ENCODE measurements at places on chromosomes 6 and 20.

- no peak for DNase-seq
These were observed 8.4 kb upstream of the NUS1 start for GRCh38 chr6:117666881-117667280.

DNA sequence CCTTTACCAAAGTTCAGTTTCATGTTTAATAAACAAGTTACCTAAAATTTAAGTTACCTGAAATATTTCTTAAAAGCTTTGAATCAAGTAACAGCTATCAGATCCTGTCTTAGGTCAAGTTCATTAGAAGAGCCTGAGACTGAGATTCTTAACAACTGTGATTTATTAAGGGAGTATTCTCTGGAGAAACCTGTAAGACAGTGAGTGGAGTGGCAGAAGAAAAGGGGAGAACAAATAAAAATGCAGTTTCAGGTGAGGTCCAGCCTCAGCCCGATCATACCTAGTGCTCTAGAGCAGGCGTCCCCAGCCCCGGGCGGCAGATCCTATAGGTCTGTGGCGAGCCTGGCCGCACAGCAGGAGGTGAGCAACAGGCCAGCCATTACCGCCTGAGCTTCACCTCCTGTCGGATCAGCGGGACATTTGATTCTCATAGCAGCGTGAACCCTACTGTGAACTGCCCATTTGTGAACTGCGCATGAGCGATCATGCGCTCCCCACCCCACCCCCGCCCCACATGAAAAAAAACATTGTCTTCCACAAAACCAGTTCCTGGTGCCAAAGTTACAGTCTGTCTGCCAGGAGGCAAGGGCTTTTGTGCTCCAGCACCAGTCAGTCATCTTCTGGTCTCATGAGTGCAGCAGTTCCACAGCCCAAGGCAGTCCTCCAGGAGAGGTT, 59.2 kb upstream of the ADGRB3 start:
- no peak for DNase-seq

- no peak for DNase-seq
These were observed 337.4 kb upstream of the PRDM1 start for GRCh38 chr6:105748737-105749161.

DNA sequence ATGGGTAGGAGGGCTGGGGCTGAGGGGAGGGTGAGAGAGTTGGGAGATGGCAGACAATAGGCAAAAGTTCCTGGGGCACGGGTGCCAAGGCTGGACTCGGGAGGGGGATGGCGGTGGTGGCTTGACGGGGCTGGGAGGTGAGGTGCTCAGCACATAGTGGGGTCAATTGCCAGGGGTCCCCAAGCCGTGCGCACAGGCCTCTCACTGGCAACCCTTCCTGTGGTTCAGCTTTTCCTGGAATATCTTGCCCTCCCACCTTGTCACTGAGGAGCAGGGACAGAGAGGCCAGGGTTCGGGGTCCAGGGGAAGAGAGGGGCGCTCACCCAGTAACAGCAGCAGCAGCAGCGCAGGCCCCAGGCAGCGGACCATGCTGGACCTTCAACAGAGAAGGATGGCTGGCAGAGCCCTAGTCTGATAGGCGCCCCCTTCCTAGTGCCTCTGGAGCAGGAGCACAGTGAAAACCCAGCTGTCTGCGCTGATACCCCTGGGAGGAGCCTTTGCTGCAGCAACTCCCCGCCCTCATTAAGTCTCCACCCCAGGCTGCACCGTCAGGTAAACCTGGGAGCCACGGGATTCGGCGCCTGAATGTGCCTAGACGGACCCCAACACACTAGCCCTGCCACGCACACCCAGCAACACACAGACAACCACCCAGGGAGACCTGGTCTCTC, at the start of gene GFRA4:
TSS of gene GFRA4 (minus strand) at position 369 of the 671 bp plus-strand sequence. CDS start at position 369, 0 bp downstream.
- no peak for DNase-seq

DNA sequence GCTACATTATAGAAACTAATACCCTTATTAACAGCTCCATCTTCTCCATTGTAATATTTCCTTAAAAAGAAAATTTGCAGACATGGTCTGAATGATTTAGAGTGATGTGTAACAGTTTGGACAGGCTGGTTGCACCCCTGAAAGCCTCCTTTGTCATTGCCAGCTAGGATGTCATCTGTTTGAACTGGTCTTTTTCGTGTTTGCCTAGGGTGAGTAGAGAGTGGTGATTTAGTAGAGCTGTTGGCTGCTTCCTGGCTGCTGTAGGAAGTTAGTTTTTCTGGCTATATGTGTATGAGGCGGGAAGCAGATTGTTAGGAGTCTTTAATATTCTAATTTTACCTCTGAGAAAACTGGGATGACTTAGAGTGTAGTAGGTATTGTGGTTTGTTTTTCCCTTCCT, 101.1 kb downstream of the ZFAND3 start:
- DNase-seq, result no peak

DNA sequence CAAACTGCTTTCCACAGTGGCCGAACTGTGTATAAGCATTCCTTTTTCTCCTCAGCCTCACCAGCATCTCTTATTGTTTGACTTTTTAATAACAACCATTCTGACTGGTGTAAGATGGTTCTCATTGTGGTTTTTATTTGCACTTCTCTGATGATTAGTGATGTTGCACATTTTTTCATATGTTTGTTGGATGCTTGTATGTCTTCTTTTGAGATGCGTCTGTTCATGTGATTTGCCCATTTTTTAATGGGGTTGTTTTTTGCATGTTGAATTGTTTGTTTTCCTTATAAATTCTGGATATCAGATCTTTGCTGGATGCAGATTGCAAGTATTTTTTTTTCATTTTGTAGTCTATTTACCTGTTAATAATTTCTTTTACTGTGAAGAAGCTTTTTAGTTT, 11.2 kb upstream of the ZSCAN12 start:
- DNase-seq, result no peak

Data from stimulated activated CD4-positive, alpha-beta T cell treated with anti-CD3 and anti-CD28 coated beads, TNF-alpha, amount 100 ng/mL, for 4 hours (primary cell).